ENCODE measurements at places on chromosomes 12 and 14. TPM values are rescaled to one million over a fixed set of nuclear protein-coding genes. Genes with fewer than 3 reads are reported as not detected.

The KRT75 gene
- polyA plus RNA-seq: not detected

- DNase-seq: no peak
Observed at GRCh38 chr12:91381309-91381804, 198.7 kb upstream of the DCN start.

DNA sequence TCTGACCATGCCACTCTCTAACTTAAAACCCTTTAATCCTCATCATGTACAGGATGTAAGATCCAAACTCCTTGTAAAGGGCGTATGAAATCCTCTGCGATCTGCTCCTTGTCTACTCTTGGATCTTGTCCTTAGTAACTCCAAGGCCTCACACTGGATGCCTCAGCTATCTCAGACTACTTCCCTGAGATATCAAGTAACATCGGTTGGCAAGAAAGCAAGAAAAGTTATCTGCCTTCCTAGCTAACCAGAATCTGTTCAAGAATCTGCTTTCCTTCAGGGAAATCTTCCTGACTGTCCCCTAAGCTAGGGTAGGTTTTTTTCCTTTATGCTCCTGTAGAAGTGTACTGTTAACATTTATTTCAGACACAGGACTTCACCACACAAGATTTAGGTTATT, 82.6 kb downstream of the TAOK3 start:
- no peak for DNase-seq

The CLEC4E gene
- polyA plus RNA-seq: 0.63 TPM

DNA sequence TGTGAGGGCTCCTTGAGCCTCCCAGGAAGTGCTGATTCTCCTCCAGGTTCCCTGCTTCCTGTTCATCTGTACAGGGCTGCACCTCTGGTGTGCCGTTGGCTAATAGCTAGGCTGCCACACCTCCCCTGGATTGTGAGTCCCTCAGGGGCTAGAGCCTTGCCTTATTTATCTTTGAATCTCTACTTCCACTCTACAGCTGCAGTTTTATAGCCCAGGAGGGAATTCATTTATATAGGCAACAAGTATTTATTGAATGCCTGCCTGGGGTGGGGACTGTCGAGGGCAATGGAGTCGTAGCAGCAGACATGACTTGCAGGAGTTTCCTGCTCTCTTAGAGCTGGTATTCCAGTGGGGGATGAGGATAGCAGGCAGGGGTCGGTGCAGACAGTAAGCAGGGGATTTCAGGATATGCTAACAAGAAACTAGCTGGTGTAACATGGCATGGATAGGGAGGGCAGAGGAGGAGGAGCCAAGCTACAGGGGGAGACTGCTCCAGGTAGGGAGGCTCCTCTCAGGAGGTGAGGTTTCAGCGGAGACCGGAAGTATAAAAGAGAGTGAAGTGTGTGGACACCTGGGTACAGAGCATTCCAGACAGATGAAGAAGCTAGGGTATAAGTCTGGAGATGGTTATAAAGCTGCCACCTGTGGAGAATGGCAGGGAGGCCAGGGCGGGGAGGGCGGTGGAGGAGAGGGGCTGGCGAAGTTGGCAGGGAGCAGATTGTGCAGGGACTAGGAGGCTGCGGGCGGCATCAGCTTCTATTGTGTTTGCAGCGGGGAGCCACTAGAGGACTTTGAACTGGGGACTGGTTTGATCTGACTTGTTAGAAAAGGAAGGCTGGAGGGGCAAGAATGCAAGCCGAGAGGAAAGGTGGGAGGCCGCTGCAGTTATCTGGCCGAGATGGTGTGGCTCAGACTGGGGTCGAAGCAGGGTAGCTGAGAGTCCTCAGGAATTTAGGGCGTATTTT, 17.2 kb downstream of the USP30 start:
- DNase-seq: no peak

The GPR135 gene
- polyA plus RNA-seq: 1.6 TPM

GRCh38 chr12:6204533-6205143, 4.4 kb downstream of the CD9 start:
- no peak for DNase-seq

The NID2 gene
- 3.8 TPM for polyA plus RNA-seq

GRCh38 chr14:67727361-67727760, 25.7 kb downstream of the RDH12 start:
- DNase-seq: no peak

DNA sequence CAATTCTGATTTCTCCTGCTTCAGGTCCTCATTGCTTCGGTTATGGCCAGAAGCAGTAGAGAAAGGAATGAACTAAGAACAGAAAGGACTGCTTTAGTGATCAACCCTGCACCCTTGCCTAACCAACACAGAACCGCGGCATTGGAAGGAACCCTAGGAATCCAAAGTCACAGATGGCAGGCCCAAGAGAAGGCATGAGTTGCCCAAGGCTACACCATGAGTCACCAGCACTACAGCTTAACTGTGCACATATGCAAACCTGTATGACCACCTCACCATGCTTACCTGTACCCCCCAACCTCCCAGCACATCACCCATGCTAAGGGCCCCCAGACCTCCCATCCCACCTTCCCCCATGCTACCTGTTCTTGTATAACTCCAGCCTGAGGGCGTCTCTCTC, 25.9 kb upstream of the BLTP3B start:
- no peak for DNase-seq

DNA sequence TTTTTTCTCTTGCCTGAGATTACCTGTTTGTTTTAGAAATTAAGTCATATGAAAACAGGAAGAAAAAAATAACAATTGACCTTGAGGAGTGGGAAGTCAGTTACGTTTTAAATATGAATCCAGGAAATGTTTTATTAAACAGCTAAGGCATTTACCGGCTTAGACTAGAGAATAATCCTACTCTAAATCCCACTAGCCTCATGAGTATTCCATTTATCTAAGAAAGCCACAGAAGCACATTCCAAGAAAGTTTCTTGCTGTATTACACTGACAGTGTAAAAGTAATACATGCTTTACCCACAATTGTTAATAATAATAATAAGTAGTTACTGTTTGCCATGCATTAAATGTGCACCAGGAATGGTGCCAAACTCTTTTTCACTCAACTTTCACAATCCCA, 90.9 kb downstream of the BMP4 start:
- no peak for DNase-seq

GRCh38 chr12:131000000-131000486, 46.3 kb downstream of the ADGRD1 start:
- DNase-seq: no peak

The HSPA2 gene
- polyA plus RNA-seq: 4.1 TPM

The AQP2 gene
- polyA plus RNA-seq: not detected

The PKP2 gene
- polyA plus RNA-seq: 4.0 TPM

DNA sequence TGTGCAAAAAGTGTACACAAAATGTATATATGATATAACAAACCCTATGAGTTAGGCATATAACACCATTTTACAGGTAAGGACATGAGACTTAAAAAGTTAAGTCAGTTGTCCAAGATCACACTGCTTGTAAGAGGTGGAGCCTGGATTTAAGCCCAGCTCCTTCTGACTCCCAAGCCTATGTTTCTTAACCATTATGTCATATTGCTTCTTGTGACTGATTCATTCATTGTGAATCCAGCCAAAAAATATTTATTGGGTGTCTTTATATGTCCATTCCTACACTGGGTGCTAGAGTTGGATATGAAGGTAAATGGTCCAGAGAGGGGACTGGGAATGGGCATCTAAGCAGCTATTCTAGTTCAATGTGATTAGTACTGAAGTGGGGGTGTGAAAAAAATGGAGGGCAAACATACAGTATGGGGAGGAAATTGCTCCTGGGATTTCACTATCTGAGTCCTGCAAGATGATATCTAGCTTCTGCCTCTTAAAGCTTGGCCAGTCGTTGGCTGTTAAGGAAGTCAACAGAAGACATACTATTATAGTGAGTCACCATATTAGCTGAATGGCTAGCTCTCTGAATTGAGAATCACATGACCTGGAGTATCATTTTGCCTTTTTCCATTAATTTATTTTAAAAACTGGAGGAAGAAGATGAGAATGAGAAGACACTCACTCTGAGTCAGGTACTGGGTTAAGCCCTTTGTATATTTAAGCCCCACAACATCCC, 28.8 kb downstream of the PAX9 start:
- DNase-seq: no peak

GRCh38 chr12:132018193-132018916, 68.6 kb downstream of the EP400 start:
- DNase-seq: no peak

DNA sequence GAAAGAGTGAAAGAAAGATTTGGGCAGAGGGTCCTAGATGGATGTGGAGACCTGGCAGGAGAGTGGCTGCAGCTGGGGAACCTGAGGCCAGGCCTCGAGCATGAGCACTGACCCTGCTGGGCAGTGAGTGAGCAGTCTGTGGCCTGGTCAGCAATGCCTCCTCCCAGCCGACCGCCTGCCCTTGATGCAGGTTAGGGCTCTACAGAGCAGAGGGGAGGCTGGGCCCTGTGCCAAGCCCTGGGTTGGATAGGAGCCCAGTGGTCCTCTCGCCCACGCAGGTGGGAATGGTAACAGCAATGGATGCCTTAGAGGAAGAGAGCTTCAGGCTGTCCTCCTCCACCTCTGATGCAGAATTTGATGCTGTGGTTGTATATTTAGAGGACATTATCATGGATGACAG, 59.8 kb downstream of the RAB35 start:
- no peak for DNase-seq

- DNase-seq: no peak
Observed at GRCh38 chr12:26648999-26649398, 184.0 kb downstream of the ITPR2 start.

The PMEL gene
- 0.23 TPM for polyA plus RNA-seq

DNA sequence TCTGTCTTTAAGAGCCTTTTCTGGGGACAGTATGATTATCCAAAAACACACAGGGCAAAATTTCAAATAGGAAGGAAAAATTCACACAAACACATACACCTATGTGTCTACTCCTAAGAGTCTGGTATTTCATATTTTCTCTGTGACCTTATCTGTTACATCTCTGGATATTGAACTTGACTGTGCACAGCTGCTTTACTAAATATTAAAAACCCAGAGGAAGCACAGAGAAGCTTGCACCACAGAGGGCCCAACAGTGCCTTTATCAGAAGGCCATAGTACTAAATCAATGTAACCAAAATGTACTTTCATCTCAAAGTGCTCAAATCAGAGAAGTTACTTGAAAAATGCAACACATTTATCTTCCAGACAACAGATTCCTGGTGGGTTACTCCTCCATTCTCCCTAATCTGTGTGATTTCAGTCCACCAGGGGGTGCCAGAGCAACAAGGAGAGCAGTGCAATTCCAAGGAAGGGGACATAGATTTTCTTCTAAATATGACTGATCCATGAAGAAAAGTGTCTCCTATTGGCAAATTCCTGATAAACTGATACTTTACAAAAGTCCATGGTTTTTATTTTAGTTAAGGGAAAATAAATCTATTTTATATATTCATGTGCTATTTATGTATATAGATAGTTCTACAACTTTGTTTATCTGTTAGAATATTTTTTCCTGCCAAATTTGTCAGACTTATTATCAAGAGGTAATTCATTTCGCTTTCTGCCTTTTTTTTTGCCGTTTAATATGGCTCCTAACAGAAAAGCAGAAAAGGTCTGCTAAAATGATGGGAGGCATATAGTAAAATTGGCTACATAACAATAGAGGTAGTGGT, 617.6 kb downstream of the LRFN5 start:
- peak; percentile 24 for DNase-seq

The TAS2R7 gene
- not detected for polyA plus RNA-seq

DNA sequence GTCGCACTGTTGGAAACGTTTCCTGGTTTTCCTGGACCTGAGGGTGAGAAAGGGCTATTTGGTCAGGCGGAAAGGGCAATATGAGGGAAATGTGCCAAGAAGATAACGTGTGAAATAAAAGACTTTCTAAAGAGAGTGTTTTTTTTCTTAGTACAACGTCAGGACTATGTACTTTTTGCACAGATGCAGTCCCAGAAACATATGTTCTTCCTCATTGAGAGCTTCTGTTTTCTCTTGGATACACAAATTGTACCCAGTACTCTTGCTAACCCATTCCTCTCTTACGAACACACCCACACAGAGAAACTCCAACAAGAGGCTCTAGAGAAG, 669 bp upstream of the PKP2 start:
- DNase-seq: no peak

The SLC25A47 gene
- not detected for polyA plus RNA-seq

- no peak for DNase-seq
Observed at GRCh38 chr14:105702275-105702817, 176.0 kb downstream of the TMEM121 start.

The DHRS7 gene
- 743 TPM for polyA plus RNA-seq

DNA sequence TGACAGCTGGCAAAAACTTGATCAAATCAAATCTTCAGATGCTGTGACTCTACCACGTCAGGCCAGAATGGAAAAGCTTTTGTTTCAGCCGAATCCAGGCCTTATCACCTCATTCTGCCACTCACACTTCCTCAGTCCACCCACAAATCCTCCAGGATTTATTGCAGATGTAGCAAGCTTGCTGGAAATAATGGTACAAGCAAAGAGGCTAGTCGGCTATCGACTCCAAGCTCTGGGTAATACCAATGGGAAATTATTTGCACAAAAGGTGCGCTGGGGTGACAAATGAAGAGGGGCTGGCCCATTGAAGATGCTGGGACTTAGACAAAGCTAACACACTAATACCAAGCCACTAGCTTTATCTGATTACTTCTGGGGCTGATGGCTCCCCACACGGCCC, 250.5 kb downstream of the ASCL1 start:
- DNase-seq: no peak

- DNase-seq: no peak
Observed at GRCh38 chr14:38950676-38951075, 152.4 kb downstream of the SEC23A start.

The PAX9 gene
- 0.13 TPM for polyA plus RNA-seq

- DNase-seq: no peak
Observed at GRCh38 chr14:72606879-72607278, 287.0 kb downstream of the DPF3 start.

DNA sequence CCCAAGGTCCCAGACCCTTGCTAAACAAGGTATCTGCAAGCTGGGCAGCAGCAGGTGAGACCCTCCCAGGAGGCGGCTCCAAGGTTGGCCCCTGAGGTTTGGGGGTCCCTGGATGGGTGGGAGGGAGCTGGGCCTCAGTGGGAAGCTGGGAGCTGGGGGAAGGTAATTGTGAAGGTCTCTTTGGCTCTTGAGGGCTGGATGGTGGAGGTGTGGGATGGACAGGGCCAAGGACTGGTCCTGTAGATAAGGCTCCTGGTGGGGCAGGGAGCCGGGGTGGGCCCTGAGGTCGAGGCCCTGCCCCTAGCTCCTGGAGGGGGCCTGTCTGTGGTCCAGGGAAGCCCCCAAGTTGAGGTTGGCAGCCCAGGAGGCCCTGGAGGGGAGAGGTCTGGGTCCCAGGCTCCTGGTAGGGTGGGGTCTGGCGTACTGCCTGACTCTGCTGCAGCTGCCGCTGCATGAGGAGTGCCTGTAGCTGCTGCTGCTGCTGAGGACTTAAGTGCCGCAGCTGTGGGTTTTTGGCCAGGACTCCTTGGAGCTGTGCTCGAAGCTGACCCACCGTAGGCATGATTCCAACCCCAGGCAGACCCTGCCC, 13.1 kb upstream of the PRKAG1 start:
- peak; percentile 51 for DNase-seq

GRCh38 chr14:33307691-33308251, 369.1 kb downstream of the NPAS3 start:
- DNase-seq: peak; percentile 64

- DNase-seq: no peak
Observed at GRCh38 chr14:105085766-105086165, 20.5 kb upstream of the GPR132 start.

The HOXC13 gene
- polyA plus RNA-seq: not detected

The NUP37 gene
- polyA plus RNA-seq: 23.3 TPM

The NUP107 gene
- 9.2 TPM for polyA plus RNA-seq

All from psoas muscle (tissue), 8 donors.